ENCODE measurements at places on chromosomes 3 and 15.

GRCh38 chr3:176632925-176633324 is 564.4 kb downstream of the TBL1XR1 start:
- DNase-seq = no peak

- no peak for DNase-seq
These were observed 85.2 kb upstream of the ADAMTS17 start for GRCh38 chr15:100426937-100427336.

DNA sequence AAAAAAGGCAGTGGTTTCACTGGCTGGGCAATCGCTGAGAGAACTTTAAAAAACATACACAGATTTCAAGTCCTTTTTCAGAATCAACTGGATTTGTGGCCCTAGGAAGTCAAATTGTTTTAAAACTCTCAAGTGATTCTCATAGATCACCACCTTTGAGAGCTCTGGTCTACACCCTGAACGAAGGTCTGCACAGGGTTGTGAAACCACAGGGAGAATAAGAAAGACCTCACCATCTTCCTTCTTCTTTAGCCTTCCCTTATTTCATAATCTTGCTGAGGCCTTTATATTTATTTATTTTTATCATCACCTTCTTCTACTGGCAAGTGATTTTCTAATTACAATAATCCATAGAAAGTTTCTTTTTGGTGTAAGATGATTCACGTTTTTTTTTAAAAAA is 58.1 kb downstream of the FOXP1 start:
- no peak for DNase-seq

- peak; percentile 61 for DNase-seq
These were observed 57.6 kb upstream of the CHRM5 start for GRCh38 chr15:33910741-33911140.

GRCh38 chr3:13009946-13010315 is 63.3 kb downstream of the IQSEC1 start:
- no peak for DNase-seq

GRCh38 chr3:55367384-55367783 is 119.7 kb downstream of the WNT5A start:
- no peak for DNase-seq

DNA sequence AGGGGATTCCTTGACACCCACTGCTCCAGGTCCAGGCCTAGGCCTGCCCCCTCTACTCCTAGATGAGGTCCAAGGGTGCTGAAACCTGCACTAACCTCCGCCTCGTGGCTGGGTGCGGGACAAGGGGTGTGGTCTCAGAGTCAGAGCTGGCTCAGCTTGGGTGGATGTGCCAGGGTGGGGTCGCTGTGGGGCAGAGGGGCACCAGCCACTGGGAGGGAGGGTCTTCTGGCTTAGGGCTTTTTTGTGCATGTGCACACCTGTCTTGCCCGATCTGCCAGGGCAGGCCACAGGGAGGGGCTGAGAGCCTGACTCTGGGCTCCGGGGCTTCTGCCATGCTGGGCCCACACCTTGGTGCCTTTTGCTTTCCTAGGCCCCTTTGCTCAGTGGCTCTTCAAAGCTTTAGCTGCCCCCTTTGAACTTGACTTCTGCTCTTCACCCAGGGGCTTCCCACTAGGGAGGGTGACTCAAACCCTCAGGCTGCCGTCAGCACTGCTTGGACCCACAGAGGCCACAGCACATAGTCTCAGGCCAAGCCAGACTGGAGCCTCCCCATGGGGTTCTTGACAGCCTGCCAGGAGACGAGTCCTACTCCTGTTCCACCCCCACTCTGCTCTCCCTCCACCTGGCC is 73.0 kb downstream of the KLF13 start:
- no peak for DNase-seq

DNA sequence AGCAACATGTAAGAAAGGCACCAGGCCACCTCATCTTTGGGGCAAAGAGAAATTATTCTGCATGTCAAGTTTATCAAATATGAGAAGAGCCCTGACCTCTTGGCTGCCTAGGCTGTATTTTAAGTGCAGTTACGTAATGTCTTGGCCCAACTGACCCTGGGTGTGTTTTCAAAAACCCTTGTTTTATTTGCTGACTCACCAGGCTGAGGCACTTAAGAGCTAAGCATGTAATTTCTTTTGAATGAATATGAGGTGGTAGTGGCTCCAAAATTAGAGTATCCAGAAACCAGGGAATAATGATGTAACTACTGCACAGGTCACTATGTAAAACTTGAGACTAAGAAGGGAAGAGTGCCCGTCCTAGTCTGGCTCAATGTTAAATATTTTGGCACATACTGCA is 24.3 kb downstream of the PGPEP1L start:
- peak; percentile 66 for DNase-seq

- DNase-seq = no peak
These were observed 399.9 kb downstream of the PDCD6IP start for GRCh38 chr3:34198309-34198708.

GRCh38 chr3:153397794-153398193 is 235.8 kb downstream of the RAP2B start:
- no peak for DNase-seq

- no peak for DNase-seq
These were observed 412.8 kb downstream of the PYDC2 start for GRCh38 chr3:191873736-191874135.

GRCh38 chr3:8328967-8329366 is 172.7 kb upstream of the LMCD1 start:
- DNase-seq = no peak

GRCh38 chr3:197019021-197019420 is 10.6 kb downstream of the MELTF start:
- no peak for DNase-seq
